ENCODE measurements at places on chromosomes 4 and X.

- no peak for DNase-seq
Observed at GRCh38 chr4:183816882-183817509, 88.1 kb upstream of the STOX2 start.

DNA sequence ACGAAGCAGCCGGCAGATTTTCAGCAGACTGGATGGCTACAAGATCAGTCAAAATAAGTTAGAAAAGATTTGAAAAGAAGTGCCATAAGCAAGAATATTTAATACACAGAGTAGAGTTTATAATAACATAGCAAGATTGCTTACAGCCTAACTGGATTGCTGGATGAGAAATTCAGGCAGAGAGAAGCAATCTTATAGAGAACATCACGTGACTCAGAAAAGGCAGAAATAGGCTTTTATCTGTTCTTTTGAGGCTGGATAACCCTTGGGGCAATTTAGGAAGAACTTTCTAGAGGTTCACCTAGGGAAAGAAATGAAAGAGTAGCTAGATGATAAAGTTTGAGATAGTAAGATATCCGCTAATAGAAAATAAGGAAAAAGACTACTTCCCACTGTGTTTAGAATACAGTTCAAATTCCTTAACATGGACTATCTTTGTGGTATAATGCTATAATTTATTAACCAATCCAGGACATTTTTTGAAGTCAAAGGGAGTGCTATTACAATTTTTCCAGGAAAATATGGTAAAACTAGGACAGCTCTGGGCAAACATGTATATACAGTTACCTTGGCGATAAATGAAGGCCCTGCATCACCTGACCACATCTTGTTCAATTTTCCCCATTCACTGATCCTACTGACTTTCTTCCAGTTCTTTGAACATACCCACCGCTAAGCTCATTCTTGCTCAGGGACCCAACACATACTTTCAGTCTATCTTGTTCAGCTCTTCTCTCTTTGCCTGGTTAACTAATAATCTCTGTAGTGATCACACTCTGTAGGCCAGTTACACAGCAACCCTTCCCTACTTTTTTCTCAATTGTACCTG lies 12.7 kb upstream of the SPCS3 start:
- DNase-seq = no peak

DNA sequence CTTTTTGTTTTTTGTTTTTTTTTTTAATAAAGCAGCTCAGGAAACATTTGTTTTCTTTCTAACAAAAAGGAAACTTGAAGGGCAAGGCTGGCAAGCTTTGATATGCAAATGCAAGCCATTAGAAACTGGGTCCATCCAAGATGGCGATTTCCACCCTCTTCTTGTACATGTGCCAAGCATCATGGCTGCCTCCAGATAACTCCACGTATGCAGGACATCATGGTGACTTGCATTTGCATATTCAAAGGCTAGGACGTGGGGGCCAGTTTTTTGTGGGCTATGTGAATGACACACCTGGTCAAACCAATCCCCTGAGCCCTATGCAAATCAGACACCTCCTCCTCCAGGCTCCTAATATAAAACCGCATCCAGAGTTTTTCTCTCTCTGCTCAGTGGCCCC lies 692.6 kb downstream of the FAM133A start:
- no peak for DNase-seq

DNA sequence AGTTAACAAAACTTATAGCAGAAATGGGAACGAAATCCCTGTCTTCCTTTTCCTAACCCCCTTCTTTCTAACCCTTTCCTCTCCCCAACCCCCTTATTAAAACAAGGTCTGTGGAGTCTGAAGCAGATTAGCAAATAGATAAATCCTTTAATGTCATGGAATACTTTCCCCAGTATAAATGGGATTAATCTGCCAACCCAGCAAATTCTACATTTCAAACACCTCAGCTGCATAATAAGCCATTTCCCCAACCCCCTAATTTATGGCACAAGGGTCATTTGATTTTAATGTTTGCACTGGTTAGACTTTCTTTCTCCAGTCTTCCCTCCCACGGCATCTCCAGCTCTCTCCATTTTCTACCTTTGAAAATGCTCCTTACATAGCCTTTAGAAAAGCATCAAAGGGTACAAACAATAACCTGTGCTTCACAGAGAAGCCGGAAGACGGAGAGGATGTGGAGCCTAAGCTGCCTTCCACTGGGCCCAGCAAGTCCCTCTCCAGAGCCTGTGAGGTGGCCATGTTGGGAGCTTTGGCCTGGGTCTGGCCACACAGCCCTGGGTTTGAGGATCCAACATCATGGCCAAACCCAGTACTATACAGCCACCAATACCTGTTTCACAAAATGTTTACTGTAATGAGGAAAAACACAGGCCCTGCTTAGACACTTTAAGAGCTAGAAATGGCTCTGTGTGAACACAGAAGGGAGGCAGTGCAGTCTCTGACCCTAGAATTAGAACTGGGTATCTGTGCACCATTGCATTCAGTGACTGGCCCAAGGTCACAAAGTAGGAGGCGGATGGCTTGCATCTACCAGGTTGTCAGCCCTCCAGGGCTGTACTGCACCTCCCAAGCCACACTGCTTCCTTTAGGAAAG lies 56.9 kb upstream of the SPRY1 start:
- no peak for DNase-seq

DNA sequence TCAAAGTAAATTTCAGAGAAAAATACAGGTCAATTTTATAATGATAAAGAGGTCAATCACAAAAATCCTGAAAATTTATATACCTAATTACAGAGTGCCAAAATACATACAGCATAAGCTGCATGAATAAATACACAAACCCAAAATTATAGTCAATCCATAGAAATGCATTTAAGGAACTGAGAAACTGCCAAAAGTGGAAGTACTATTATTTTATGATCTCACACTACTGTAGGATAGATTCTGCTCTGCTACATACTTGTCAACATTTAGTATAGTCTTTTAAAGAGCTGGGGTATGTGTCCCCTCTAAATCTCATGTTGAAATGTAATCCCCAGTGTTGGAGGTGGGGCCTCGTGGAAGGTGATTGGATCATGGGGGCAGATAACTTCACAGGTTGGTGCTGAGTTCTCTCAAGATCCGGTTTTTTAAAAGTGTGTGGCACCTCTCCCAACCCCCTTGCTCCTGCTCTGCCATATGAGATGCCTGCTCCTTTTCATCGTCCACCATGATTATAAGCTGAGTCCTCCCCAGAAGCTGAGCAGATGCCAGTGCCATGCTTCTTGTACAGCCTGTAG lies 31.8 kb downstream of the CHIC2 start:
- DNase-seq = no peak

- DNase-seq = peak; percentile 91
Observed at GRCh38 chr4:168880811-168881595, 129.1 kb downstream of the CBR4 start.

DNA sequence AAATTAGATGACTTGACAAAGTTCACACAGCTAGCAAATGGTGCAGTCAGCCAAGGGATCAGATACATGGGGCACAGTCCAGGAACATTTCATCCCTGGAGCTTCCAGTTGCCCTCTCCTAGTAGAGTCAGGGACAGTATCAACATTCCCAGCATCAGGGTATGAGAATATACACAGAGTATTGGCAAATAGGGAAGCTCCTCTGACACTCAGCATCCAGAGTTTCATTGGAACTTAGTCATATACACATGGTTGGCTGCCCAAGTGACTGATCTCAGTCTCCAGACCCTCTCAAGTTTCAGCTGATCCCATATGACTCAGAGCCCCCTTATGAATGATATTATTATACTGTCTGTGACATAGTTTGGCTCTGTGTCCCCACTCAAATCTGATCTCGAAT lies 13.7 kb upstream of the KCTD8 start:
- DNase-seq = no peak

DNA sequence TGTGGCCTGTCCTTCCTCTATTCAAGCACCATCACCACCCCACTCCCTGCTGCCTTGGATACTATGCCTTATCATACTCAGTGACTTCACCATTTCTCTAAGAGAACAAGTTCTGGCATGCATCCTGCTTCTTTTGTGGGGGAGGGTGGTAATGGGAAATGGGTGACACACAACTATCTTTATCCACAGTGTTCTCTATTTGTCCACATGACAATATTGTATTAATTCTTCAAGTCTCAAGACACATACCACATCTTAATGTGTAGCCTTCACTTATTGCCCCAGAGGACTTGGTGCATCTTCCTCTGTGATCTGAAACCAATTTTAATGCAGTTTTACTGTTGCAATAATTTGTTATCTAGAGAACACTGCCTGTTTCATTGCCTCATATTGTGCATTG lies 29.3 kb upstream of the UGT2B7 start:
- DNase-seq = no peak

DNA sequence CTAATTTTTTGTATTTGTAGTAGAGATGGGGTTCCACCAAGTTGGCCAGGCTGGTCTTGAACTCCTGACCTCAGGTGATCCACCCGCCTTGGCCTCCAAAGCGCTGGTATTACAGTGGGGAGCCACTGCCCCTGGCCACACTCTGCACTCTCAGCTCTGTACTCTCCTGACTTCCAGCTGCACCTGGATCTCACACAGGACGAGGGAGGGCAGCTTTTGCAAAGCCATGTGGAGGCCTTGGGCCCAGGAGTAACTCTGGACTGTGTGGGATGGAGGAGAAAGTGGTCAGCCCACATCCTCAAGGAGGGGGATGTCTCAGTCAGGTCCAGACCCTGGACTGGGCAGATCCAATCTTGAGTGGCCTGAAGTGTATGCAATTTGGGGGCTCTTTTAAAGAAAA lies 23.0 kb downstream of the NAT8L start:
- no peak for DNase-seq

- DNase-seq = no peak
Observed at GRCh38 chrX:79182616-79183015, 38.1 kb downstream of the GPR174 start.

- DNase-seq = no peak
Observed at GRCh38 chrX:53357799-53358530, 64.5 kb downstream of the SMC1A start.

DNA sequence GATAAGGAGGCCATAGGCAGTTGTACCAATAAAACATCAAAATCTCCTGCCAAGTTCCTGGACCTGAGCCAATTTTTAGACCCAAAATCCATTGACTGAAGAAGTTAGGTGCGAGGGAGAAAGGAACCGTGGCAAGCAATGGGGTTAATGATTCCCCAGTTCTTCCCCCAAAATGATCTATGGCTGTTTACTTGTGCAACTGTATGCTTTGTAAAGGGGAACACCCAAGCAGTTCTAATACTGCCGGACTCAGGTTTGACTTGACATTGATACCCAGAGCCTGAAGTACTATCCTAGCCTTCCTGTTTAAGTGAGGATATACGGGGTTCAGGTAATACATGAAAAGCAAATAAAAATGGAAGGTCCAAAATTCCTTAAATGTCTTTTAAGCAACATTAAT lies 6.7 kb upstream of the EIF4E start:
- DNase-seq = no peak

GRCh38 chr4:168153596-168154440 lies 61.5 kb downstream of the ANXA10 start:
- DNase-seq = peak; percentile 36

GRCh38 chr4:12595489-12595888 lies 888.7 kb downstream of the RAB28 start:
- DNase-seq = no peak

DNA sequence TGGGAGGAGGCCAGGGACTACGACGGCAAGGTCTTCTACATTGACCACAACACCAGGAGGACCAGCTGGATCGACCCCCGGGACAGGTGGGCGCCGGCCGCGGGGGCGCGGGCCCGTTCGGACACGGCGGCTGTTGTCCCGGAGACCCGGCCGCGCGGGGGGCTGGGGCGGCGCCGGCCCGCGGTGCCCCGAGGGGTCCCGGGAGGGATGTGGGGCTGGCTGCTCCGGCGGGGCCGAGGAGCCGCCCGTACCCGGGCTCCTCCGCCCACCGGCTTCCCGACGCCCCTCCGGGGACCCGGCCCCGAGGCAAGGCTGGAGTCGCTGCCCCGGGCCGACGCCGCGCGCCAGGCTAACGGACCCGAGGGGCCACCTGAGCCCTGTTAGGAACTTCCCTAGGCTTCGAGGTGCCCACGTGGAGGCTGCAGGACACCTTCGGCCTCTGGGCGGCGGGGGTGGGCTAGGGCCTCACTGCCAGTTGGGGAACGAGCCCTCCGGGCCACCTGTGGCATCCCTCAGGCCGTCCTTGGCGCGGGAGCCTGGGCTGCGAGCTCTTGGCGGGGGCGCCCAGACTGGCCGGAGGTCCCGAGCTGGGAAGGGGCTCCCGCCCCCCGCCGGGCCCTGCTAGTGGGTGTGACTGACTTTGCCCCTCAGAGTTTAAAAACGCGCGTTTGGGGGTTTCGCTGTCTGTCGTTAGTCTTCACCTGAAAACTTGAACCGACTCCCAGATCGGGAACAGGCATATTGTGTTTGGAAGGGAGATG lies 660 bp downstream of the WWC2 start:
- DNase-seq = no peak

GRCh38 chrX:40078489-40079227 lies 19.1 kb downstream of the BCOR start:
- no peak for DNase-seq

GRCh38 chr4:164446516-164446915 lies 307.4 kb upstream of the SMIM31 start:
- no peak for DNase-seq

- DNase-seq = no peak
Observed at GRCh38 chr4:8409264-8410065, 31.1 kb downstream of the ACOX3 start.

DNA sequence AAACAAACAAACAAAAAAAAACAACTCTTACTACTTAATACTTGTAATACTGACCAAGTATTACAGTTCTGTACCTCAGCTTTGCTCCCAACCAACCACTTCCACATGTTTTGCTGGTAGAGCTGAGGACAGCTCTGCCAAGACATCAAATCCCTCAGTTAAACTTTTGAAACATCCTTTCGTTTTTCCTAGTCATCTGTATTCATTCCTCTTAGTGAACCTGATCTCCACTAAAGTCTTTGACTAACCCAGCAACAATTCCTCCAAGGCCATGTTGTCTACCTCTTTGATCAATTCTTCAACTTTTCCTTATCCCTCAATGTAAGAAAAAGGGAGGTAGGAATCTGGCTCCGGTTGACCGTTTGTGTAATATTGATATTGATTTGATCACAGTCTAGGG lies 247.5 kb downstream of the ARHGAP24 start:
- no peak for DNase-seq

DNA sequence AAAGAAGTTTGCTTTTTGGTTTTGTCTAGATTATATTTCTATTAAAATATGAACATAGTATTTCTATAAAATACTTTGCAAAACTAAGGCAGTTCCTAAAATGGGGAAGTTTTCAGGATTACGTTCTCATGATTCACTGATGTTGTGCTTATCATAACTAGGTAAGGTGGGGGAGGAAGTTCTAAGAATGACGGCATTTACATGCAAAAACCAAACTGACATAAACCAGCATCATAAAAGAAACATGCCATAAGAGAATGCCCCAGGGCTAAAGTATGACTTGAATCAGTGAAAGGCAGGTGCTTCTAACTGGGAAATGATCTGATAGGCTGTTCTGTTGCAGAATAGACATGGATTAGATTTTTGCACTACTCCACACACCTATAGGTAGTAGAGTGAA lies 204.7 kb upstream of the JADE1 start:
- no peak for DNase-seq

DNA sequence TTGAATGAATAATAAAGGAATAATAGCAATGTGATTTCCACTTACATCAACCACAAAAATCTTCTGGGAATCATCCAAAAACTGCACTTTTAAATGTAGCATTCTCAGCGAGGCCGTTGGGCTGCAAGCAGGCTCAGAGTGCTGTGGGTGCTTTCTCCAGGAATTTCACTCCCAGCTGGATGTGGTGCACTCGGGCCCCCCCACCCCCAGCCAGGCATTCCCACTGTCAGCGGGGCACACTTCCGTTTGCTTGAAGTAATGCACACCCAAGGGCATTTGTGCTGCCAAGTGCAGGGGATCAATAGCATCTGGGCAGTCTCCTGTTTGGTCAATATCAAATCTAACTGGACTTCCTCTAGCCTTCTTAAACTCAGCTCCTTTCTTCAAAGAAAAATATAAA lies at the start of gene FRMD7:
FRMD7 (minus strand) TSS at position 278 of the 400 bp plus-strand sequence; CDS start at position 102, 176 bp downstream.
- no peak for DNase-seq
